ENCODE measurements at places on chromosomes 6 and 20.

GRCh38 chr6:167720456-167721285 is 106.0 kb upstream of the AFDN start:
- DNase-seq, result no peak

GRCh38 chr6:166644681-166645080 is 17.6 kb upstream of the RPS6KA2 start:
- DNase-seq, result no peak

DNA sequence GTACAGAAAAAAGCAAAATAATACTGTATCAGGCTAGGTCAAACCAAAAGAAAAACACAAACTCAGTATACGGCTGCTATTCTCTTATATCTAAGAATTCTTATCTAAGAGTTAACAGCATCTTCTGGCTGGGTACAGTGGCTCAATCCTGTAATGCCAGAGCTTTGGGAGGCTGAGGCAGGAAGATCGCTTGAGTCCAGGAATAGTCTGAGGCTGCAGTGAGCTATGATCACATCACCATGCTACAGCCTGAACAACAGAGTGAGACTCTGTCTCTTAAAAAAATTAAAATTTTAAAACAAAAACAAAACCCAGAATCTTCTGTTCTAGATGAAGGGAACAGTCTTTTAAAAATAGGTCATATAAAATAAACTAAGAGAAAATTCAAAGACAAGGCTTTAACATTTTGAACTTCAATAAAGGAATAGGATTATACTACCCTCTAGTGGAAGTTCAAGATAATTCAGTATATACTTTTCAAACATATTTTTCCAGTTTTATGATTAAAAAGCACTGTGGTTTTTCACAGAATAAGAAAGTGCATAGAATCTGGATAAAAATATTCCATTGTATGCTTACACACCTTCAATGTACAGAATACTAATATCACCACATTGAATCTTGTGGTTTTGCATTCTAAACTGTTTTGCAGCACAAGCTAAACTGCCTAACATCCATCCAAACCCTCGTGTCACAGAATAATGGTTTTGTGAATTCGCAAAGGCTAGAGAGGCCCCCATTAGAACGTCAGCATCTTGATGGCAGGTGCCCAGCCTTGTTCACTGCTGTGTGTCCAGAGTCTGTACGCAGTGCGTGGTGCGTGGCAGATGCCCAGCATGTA is 39.3 kb downstream of the DTNBP1 start:
- no peak for DNase-seq

GRCh38 chr20:48827855-48828733 is at the start of gene PREX1:
TSS of gene PREX1 (minus strand) at chr20:48827999. CDS start at chr20:48827860, 139 bp downstream.
- DNase-seq, result no peak

GRCh38 chr6:138529478-138529877 is 30.2 kb upstream of the NHSL1 start:
- no peak for DNase-seq

DNA sequence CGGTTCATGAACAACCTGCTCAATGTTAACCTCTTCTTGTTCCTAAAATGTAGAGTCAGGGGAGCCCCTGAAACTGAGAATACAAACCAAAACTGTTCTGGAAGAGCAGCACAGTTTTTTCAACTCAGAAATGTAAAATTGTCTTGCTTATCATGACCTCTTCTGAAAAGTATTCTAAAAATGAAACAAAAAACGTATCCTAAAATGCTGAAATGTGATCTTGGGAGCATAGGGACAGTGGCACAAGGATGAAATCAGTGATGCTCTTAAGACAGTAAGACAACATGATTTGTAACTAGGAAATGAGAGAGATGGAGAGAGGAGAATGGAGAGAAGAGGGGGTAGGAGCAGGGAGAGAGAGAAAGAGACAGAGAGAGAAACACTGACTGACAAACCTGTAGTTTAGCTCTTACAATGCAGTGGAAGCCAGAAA is 27.5 kb downstream of the NCOA7 start:
- DNase-seq, result no peak

- no peak for DNase-seq
Measured at GRCh38 chr20:47332381-47333206, 23.9 kb downstream of the ZMYND8 start.

GRCh38 chr6:170313716-170314295 is 7.2 kb downstream of the FAM120B start:
- no peak for DNase-seq

GRCh38 chr6:21985904-21986303 is 310.9 kb downstream of the PRL start:
- no peak for DNase-seq

DNA sequence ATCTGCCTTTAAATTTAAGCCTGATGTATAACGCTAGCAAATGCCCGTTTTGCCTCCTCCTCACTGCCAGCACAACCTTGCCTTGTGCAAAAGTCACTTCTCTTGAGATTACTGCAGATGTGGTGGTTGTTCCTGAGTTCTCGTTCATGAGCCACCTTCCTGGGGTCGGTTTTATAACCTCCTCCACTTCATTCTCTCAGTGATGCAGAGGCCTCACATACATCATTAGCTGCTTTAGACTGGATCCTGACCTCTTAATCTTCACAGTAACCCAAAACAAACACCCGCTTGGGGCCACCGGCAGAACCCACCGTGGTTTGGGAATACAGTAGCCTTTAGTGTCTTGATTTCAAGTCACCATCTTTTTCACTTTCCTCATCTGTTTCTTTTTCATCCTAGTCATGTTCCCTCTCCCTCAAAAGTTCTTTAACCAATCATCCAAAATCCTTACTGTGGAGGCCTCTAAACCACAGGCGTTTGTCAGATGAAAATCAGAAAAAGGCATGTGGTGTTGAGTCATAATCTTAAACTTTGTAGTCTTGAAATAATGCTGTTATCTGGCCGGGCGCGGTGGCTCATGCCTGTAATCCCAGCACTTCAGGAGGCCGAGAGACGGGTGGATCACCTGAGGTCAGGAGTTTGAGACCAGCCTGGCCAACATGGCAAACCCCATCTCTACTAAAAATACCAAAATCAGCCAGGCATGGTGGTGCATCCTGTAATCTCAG is 430.3 kb upstream of the SOX4 start:
- no peak for DNase-seq

DNA sequence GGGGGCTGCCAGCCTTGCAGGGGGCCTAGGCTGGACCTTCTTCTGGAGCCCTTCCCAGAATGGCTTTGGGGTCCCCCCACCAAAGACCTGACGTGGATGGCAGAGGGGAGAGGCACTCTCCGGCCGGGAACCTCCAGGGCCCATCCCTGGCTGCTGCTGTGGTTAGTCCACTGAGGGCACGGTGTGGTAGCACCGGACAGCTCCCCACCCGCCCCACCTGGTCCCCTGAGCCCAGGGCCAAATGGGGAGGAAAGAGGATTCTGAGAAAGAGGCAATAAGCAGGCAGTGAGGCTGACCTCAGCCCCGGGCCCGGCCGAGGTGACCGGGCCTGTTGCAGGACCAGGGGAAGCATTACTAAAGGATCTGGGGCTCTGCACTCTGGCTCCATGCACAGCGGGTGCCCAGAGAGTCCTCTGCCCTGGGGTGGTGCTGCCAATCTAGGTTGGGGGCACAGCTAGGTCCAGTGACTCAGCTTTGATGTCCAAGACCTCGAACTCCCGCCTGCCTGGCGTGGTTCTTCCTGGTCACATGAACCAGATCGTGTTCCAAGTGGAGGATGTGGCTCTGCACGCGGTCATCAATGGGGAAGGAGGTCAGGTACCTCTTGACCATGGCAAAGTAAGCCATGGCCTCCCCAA is 2.2 kb downstream of the CENPB start:
- no peak for DNase-seq

DNA sequence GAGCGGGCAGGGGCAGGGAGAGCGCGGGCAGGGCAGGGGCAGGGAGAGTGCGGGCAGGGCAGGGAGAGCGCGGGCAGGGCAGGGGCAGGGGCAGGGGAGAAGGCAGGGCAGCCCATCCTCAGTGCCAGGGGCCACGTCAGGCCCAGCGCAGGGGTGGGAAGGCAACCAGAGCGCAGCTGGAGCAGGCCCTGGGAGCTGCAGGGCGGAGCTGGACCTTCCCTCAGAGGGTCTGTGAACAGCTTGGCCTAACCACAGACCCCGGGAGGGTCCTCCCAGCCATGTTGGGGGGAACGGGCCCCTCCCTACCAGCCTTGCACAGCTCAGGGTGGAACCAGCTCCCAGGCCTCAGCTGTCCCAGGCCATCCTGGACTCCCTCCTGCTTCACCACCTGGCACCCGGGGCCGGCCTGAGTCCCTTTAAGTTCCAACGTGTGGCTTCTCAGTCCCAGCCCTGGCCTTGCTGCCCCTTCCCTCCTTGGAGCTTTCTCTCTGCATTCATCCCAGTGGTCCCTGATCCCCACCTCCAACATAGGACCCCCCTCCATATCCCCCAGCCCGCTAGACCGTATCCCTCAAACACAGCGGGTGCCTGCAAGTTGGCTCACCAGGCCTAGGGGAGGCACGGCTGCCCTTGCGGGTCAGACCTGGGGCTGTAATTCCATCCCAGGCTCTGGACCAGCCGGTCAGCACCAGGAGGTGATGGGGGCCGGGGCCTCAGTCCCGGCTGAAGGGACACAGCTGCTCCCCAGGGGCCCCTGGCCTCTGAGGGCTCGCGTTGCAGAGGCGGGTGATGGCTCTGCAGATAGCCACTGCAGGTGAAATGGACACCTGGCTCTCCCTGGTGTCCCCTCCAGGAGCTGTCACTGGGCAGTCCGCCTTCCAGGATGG is 5.6 kb upstream of the ZBTB46 start:
- DNase-seq, result no peak

- no peak for DNase-seq
Measured at GRCh38 chr6:15274692-15275387, 29.0 kb downstream of the JARID2 start.

GRCh38 chr20:4664691-4665360 is 56.9 kb upstream of the PRND start:
- no peak for DNase-seq

GRCh38 chr20:62570897-62571668 is 71.2 kb upstream of the SLCO4A1 start:
- no peak for DNase-seq

DNA sequence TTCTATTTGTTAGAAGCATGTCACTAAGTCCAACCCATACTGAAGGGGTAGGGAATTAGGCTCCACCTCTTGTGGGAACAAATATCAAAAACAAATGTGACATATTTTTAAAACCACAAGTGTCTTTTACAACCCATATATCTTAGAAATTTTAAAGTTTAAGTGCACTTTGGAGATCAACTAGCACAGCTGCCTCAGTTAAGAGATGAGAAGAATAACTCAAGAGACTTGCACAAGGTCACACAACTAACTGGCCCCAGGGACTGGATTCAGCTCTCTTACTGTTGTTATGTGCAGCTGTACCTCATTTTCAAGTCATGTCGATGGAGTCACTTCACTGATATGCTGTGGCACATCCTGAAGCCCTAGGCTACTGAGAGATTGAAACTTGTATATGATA is 102.9 kb upstream of the BMP2 start:
- DNase-seq, result no peak

DNA sequence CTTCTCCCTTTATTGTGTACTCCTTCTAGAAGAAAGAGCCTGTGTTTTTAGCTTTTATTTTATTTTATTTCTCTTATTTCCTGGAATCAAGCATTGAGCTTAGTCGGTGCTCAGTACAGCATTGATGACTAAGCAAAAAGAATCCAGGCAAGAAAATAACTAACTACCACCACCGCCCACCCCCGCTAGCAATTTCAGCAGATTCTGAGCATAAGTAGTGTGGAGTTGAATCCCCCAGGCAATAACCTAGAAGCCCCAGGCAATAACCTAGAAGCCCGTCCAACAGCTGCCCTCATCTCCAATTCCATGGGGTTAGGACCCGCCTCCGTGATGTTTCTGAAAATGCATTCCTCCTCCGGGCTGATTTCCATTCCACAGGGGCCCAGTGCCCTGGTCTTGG is 258.0 kb upstream of the TAB2 start:
- no peak for DNase-seq

DNA sequence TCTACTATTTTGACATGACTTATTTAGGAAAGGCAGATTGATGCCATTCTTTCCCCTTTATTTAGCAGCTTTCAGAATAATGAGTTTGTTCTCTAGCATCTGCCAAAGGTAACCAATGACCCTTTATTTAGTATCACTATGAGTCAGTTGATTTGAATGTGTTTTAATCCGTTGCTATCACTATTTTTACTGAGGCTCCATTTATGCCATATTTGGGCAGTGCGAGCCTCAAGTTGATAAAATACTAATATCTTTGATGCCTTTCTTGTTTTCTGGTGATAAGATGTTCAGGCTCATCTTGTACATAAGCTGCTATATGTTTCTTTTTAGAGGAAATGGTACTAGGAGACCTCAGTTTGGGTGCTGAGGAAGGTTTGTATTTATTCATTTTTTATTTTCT is 15.6 kb upstream of the NOTCH4 start:
- DNase-seq, result no peak

DNA sequence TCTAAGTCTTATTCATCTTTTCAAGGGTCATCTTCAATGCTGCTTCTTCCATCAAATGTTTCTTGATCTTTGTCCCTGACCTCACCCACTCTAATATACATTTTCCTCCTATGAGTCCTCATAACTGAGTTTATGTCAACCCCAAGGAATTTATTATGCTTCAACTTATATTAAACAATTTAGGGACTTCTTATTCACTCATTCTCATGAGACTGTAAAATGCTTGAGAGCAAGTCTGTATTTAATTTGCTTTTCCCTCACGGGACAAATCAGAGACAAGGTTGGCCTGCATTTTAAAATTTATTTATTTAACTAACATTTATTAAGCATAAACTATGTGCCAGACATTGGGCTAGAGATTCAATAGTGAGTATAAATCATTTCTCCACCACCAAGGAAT is 312.0 kb upstream of the NT5E start:
- no peak for DNase-seq

GRCh38 chr6:80769106-80769505 is 662.6 kb downstream of the BCKDHB start:
- DNase-seq, result no peak

DNA sequence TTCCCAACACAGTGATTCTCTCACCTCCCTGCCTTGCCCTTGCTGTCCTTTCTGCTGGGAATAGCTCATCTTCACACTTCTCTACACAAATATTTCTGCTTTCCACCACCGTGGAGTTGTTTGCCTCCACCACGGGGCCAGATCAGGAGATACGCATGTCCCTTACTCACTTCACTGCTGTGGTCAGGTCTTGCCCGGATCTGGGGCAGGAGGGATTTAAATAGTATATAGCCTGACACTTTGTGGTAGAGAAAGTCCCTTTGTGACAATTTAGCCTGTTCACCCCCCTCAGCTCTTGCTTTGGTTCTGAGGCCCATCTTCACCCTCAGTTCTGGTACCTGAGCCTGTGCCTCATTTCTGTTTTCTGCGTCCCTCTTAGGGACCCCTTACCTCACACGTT is 92.6 kb upstream of the PREP start:
- no peak for DNase-seq

DNA sequence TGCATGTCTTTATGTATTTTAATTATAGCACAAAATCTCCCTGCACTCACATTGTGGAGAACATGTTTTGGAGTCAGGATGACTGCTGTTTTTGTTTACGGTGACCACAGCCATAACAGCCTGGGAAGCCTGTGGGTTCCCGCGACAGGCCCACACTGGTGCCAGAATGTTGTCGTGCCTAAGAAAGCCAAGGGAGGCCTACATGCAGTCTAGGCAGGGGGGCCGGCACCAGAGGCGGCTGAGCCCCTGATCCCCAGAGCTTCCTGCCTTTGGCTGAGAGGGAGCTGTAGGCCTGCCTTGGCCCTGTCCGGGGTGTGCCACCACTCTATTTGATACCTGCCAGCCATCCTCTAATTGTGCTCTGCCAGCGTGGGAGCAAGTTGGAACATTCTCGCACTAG is 46.7 kb downstream of the TBC1D7 start:
- no peak for DNase-seq

All from cortex of kidney (tissue), 1 donor.